ENCODE measurements at places on chromosomes 3 and 15. TPM values are rescaled to one million over a fixed set of nuclear protein-coding genes. Genes with fewer than 3 reads are reported as not detected.

MESP1 gene
- polyA plus RNA-seq = 0.85 TPM

EOMES gene
- 0.24 TPM for polyA plus RNA-seq

DPPA2 gene
- not detected for polyA plus RNA-seq

FRMD5 gene
- 0.42 TPM for polyA plus RNA-seq

PAK6 gene
- 0.83 TPM for polyA plus RNA-seq

SUCLG2 gene
- polyA plus RNA-seq = 31.6 TPM

CPNE9 gene
- polyA plus RNA-seq = not detected

CLRN1 gene
- polyA plus RNA-seq = 0.23 TPM

GOLGA8T gene
- not detected for polyA plus RNA-seq

CLDN16 gene
- 0.13 TPM for polyA plus RNA-seq

CELSR3 gene
- 0.35 TPM for polyA plus RNA-seq

ERICH6 gene
- 0.11 TPM for polyA plus RNA-seq

ACTC1 gene
- polyA plus RNA-seq = 9,469 TPM

ALDH1A2 gene
- 9.3 TPM for polyA plus RNA-seq

BHLHE40 gene
- 24.2 TPM for polyA plus RNA-seq

SPINK8 gene
- not detected for polyA plus RNA-seq

THBS1 gene
- 46.5 TPM for polyA plus RNA-seq

UCN2 gene
- polyA plus RNA-seq = 0.19 TPM

CDHR4 gene
- 0.25 TPM for polyA plus RNA-seq

EAF2 gene
- 8.1 TPM for polyA plus RNA-seq

RAD51 gene
- 7.0 TPM for polyA plus RNA-seq

ONECUT1 gene
- polyA plus RNA-seq = not detected

NGLY1 gene
- polyA plus RNA-seq = 35.3 TPM

TRMT10C gene
- 21.6 TPM for polyA plus RNA-seq

IL12A gene
- polyA plus RNA-seq = 0.58 TPM

IGDCC3 gene
- 3.7 TPM for polyA plus RNA-seq

CIDEC gene
- 0.22 TPM for polyA plus RNA-seq

ZNF385D gene
- polyA plus RNA-seq = 26.2 TPM

ATP13A3 gene
- 22.6 TPM for polyA plus RNA-seq

CFAP20DC gene
- 1.6 TPM for polyA plus RNA-seq

CHRNB4 gene
- 0.18 TPM for polyA plus RNA-seq
